Activated CD8-positive, alpha-beta memory T cell treated with anti-CD3 and anti-CD28 coated beads for 1 hour (primary cell): ENCODE measurements at places on chromosomes 13 and 19.

- DNase-seq = peak; percentile 71
Observed at GRCh38 chr19:40614622-40615411, 13.6 kb downstream of the LTBP4 start.

DNA sequence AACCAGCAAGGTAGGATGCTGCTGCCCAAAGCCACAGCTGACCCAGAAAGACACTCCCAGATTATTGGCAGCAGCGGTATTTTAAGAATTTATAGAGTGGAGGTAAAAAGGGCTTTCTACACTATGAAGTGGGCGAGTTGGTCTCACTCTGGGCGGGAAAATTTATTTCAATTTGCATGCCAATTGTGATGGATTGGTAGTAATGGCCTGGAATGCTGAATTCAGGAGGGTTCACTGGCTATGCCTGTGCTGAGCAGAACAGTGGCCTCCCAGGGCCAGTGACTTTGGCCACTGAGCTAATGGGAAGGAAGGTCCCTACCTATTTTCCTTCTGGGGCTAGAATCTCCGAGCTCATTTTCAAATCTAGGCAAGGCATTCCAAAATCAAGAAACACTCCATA lies 243.5 kb downstream of the TSHZ3 start:
- no peak for DNase-seq

DNA sequence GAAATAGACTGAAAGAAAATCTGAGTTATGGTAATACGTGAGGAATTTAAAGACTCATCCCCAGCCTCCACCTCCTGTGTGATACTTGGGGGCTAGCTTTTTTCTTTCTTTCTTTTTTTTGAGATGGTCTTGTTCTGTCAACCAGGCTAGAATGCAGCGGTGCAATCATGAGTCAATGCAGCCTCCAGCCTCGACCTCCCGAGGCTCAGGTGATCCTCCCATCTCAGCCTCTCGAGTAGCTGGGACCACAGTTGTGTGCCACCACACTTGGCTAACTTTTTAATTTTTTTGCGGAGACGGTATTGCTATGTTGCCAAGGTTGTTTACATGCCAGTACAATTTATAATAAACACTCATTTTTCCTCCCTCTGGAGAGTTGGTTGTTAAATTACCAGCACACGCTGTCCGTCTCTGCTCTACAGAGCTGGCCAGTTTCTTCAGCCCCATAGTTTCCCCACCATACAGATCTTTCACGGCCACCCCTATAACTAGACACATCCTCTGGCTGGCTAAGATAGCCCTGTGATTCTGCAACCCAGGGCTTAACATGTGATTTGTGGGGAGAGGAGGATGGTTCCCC lies 4.8 kb downstream of the TNFSF9 start:
- DNase-seq = no peak

GRCh38 chr13:26062853-26063444 lies 11.1 kb upstream of the SHISA2 start:
- DNase-seq = no peak

- DNase-seq = no peak
Observed at GRCh38 chr19:4327877-4328242, 10.8 kb downstream of the STAP2 start.

- no peak for DNase-seq
Observed at GRCh38 chr13:80737513-80737912, 396.6 kb upstream of the SPRY2 start.

- no peak for DNase-seq
Observed at GRCh38 chr13:96403241-96403640, 313.3 kb downstream of the HS6ST3 start.

- no peak for DNase-seq
Observed at GRCh38 chr19:7229735-7230134, 64.5 kb downstream of the INSR start.
